RWPE1 (cell line): ENCODE measurements at places on chromosomes 1 and 21.

DNA sequence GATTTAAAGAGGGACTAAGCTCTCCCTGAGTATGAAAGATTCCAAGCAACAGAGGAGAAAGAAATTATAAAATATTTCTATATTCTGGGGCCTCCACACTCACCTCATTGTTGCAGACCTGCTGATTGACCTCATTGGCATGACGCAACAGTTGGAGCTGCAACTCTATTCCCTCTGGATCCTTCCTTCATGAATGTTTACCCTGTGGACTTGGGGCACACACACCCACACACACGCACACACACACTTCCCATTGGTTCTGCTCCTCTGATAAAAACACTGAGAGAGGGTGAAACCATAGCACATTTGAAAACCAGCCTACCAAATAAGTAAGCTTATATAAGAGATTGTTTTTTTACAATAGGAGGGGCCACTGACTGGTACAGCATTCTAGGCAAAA, 159.1 kb downstream of the BRINP2 start:
- DNase-seq: no peak

DNA sequence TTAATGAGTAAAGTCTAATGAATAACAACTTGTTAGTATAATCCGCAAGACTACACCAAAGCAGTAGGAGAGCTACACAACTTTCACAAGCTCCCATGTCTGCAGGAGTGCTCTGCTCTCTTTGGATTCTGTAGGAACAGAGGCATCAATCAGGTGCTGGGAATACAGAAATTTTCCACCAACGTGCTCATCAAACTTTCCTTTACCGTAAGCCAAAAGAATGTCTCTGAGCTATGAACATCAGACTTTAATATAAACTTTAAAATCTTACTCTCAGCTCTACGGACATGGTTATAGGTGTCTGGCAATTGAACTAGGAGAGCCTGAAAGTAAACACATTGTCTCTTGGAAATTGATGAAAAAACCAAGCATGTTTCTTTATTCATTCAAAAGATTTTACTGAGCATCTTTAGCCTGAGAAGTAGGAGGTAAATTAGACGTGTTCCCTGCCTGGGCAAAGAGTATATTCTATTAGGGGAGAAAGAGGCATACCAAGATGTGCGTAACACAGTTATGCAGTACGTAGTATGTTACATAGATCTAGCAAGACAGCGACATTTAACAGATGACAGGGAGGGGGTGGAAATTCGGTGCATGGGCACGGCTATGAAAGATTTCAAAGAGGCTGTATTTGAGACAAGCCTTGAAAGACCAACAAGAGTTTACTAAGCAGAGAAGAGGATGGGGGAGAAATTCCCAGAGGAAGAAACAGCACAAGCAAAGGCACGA, 85.2 kb downstream of the TM2D1 start:
- no peak for DNase-seq

GRCh38 chr1:52306227-52307006, 59.6 kb downstream of the CC2D1B start:
- DNase-seq: no peak

DNA sequence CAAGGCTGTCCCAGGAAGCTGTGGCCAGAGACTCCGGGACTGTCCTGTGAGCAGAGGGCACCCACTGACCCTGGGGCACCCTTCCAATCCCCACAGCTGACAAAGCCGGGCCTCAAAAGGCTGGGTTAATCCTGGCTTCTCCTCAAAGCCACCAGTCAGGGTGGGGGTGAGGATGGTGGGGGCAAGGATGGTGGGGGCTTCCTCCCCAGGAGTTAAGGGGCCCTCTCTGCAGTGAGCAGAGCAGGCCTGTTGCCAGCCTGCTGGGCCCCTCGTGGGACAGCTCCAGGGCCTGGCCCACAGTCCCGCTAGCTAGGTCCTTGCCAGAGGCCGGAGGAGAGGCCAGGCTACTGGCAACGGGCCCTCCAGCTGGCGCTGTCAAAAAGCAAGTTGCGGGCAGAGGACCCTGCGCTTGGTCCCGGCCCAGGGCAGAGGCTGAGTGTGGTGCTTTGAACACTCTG, 37.9 kb upstream of the CCDC27 start:
- no peak for DNase-seq
